ENCODE measurements at places on chromosomes 2 and 18.

DNA sequence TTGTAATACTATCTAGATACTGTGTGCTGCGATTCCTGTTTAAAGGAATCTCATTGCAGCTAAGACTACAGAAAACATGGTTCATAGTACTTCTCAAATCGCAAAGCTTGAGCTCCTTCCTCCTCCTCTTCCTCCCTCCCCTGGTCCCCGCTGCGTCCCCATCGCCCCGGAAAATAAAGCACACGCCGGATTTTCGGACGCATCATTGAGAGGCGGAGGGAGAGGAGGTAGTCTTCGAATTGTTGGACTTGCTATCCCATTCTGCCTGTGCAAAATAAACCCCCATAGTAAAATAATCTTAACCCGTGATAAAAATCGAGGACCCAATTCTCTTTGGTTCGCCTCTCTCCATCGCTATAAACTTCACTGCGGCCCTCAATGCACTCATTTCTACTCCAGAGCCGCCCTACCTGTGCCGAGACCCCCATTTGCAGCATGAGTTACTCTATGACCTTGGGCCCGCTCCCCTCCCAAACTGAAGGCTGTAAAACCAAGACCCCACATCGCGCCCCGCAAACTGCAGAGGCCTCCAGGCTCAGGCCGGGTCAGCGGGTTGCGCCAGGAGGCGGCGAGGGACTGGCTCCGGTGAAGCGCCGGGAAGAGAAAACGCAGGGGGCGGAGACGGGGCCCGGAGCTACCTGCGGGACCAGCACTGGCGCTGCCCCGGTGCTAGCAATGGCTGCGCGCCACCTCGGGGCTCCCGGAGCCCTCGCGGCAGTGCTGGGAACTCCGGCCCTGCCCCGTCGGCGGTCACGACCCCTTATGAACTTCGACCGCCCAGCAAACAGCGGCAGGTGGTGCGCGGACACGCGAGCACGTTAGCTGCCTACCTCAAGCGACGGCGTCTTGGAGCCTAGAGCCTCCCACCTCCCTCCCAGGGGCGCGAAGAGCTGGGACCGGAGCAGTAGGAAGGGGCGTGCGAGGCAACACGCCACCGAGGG, 649 bp downstream of the ESCO1 start:
- DNase-seq: peak; percentile 46

- no peak for DNase-seq
These were observed 16.6 kb downstream of the ME2 start for GRCh38 chr18:50895350-50896045.

DNA sequence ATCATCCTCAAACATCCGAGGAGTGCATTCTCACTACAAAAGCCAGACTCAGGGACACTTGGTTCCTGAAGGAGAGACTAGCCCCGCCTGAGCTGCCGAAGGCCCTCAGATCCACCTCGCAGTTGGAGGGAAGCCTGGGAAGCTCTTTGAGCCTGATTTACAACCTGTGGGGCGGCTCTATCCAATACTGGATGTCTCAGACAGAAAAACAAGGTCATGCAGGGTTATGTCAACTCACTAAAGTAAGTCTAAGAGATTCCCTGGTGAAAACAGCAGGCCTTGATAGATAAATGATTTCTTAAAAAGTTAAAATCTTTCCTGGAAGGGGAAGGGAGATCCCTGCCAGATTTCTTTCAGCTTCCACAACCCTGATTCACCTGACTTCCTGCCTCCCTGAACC, 284.3 kb downstream of the CYP26B1 start:
- no peak for DNase-seq

DNA sequence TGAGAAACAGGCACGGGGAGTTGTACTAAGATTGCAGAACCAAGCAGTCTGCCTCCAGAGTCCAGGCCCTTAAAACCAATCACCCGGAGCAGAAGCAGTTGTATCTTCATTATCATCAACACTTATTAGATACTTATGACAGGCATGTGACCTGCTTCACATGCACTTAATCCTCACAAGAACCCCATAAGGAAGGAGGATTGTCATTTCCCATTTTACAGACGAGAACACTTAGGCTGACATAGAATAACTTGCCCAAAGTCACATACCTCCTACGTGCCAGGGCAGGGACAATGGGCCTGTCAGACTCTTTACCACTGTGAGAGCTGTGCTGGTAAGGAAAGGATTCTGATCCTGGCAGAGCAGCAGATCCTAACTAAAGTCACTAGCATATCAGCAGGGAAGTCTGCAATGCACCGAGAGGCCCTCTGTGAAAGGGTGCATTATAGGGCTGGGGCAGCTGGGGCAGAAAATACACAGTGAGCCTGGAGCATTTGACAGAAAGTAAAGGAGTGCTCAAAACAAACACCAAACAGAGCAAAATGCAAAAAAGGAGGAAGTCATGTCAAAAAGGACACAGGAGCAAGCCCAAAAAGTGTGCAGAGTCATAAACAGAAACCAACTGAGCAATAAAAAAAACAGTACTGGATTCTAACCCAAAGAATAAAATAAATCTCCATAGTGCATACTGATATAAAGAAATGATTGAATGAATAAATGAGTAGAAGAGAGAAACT, 55.9 kb upstream of the SP3 start:
- no peak for DNase-seq

GRCh38 chr2:62200868-62201267, 5.0 kb downstream of the B3GNT2 start:
- no peak for DNase-seq

GRCh38 chr2:144529841-144530240, 9.9 kb upstream of the ZEB2 start:
- no peak for DNase-seq
